Fibroblast of skin of right biceps (primary cell): ENCODE measurements at places on chromosomes 2 and 18.
A peak's percentile ranks its signal among the peaks of the same experiment; 100 is the strongest.

DNA sequence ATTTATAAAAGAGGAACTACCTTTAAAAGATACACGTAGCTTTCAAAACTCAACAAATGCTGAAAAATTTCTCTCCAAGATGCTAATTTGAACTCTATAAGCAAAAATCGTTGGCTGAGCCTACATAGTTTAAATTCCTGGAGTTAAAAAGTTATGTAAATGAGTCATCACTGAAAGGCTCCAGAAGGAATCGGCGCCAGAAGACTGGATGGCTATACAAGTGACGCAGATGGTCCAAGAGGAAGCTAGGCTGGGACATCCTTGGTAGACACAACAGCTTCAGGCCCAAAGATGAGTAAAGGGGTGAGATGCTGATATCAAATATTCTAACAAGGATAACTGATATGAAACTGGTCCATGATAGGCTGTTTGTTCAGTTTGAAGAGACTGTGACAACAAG is 22.8 kb upstream of the DNAH6 start:
- DNase-seq: peak; percentile 97

- DNase-seq: no peak
These were observed 274.0 kb downstream of the TFCP2L1 start for GRCh38 chr2:121010998-121011397.

DNA sequence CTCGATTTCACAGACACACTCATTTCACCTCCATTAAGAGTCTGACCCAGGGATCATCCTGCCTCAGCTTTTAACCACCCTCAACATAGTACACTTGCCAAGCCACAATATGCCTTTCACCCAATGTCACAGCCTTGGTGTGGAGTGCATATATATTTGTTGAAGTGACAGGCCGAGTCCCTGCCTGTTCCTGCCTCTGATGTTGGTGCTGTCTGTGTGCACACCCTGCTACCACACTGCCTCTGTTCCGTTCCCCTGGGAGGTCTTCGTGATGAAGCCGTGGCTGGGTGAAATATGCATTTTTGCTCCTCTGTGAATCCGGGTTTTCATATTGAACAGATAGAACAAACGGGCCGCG is 90.3 kb downstream of the RNF144A start:
- no peak for DNase-seq

DNA sequence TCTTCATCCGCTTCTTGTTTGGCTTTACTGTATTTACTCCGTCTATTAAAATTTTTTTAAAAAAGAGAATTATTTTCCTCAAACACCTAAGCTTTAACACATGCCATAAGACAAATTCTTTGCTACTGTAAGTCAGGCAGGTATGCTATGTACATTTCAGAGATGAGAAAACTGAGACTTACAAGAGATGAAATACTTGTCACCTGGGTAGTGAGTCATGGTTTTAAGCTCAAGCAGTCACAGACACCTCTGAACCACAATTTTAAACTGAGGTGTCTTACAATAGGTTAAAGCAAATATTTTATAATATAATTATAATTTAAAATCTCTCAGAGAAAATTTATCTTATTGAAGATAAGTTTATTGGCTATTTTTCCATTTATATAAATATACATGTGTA is 126.0 kb downstream of the EPHA4 start:
- DNase-seq: no peak

- DNase-seq: no peak
These were observed 195.7 kb upstream of the TWIST2 start for GRCh38 chr2:238652053-238652770.

GRCh38 chr18:36811430-36811829 is 17.4 kb downstream of the TPGS2 start:
- peak; percentile 69 for DNase-seq

DNA sequence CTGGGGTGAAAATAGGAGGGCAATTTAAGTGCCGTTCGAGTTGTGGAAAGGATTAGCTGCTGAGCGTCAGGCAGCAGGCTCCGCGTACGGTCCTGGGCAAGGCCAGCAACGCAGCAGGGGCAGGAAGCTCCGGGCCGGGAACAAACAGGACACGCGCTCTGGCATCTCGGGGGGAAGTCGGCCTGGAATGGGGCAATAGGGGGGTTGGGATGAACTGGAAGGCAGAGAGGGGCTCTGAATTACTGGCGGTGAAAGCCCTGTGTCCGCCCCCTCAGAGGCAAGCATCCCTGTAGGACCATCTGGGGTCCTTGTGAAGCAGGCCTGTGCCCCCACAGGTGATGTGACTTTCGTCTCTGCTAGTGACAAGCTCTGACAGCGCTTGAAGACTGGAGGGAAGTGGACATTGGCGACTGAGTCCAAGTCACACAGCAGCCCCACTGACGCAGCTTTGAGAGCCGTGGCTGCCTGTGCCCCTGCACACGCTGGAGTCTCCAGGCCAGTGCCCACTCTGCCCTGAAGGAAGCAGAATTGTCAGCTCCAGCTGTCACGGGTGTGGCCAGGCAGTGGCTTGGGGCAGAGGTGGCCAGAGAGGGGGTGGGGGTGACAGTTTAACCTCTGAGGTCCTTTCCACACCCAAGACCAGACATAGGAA is 22.3 kb downstream of the GPR35 start:
- no peak for DNase-seq

DNA sequence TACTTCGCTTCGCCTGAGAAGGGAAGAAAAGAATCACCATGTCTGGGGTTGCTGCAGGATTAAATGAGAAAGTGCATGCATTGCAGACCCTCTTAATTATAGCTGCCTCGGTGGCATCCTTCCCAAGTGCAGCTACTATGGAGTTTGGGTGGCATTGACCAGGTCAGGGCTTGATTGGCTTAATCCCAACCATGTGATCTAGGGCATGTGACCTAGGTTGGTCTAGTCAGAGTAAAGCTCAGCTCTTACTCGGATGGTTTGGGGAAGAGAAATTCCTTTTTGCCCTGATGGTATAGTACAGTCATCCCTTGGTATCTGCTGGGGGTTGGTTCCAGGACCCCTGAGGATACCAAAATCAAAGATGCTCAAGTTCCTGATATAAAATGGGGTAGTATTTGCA is 178.2 kb upstream of the RAB12 start:
- no peak for DNase-seq

DNA sequence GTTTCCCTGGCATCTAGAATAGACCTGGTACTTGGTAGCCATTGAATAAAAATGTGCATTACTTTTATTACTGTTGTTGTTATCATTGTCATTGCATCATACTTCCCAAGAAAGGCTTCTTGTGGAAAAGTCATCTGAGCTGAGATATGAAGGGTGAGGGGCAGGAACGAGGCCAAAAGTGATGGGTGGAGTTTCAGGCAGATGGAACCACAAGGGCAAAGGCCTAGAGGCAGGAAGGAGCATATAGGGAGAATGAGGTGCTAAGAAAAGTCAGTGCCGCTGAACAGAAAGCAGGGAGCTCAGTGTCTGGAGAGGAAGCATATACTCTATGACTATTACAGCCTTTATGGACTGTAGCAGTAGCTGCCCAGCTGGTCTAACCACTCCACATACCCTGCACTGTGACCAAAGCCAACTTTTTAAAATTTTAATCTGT is 219.3 kb downstream of the SPP2 start:
- DNase-seq: peak; percentile 70

- DNase-seq: no peak
These were observed 2.8 kb upstream of the LCLAT1 start for GRCh38 chr2:30444273-30444672.

GRCh38 chr2:232835687-232836208 is 34.3 kb upstream of the SNORC start:
- DNase-seq: no peak

DNA sequence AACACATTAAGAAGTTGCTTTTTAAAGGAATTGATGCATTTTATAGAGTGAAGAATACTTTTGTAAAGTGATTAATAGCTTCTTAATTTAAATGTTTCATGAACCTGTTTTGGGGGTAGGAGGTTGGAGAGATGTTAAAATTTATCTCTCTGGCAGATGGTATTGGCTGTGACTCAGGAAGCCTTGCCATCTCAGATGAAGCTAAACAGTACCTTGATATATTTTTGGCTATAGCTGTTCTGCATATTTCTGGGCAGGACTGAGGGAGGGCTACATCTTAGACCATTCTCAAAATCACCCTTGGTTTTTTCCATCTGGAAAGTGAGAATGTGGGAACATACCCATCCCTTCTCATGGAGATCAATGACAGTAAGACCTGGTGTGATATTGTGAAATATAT is 13.4 kb downstream of the CAPN14 start:
- DNase-seq: no peak

DNA sequence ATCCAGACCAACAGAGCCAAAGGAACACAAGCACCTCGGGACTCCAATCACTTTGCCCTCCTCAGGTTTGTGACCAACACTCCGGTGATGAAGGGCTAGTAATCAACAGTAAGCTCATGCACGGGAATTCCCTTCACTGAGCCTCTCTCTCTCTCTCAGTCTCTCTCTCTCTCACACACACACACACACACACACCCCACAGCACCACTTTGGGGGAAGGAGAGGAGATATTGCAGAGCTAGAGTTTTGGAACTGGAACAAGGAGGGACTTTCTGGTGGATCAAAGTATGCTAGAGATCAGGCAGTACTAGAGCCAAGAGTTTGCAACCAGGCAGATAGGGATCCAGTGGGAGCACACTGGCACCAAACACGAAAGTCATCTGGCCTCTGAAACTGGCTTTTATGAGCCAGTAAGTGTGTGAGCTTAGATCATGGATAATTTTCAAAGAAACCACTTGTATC is 98.7 kb downstream of the ANKRD44 start:
- no peak for DNase-seq

DNA sequence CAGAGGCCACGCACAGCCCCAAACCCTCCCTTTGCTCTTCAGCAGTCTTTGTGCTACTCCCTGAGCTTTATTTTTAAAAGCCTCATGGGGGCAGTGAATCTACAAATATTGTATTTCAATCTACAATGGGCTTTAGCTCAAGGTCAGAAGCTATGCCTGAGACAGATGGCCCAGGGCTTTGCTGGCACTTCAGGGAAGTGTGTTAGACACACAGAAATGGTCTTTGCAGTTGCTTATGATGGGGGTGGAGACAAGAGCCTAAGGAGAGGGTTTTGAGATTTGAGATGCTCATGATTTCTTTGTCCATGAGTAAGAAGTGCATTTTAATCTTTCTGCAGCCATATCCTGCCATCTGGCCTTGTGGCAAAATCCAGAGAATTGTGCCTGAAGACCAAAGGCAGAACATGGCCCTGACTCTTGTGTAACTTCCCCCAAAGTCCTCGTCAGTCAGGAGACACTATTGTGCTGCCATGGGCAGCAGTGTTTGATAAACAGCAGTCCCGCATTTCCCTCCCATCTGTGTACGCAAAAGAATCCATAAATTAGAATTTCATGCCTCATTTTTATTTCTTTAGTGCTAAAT is 92.6 kb downstream of the VAPA start:
- DNase-seq: peak; percentile 54

DNA sequence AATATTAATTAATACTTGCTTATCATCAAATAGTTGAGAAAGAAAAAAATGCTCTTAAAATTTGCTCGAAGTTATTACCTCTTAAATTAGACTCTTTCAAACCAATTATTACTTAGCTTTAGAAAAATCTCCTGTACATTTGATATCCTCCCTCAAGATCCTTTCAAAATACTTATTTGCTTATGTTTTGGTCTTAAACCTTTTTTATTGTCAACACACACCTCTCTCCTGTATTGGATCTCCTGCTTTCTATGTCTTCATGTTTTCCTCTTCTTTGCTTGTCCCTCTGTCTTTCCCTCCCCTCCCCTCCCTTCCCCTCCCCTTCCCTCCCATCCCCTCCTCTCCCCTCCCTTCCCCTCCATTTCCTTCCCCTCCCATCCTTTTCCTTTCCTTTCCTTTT is 14.0 kb downstream of the OSBPL6 start:
- DNase-seq: no peak

DNA sequence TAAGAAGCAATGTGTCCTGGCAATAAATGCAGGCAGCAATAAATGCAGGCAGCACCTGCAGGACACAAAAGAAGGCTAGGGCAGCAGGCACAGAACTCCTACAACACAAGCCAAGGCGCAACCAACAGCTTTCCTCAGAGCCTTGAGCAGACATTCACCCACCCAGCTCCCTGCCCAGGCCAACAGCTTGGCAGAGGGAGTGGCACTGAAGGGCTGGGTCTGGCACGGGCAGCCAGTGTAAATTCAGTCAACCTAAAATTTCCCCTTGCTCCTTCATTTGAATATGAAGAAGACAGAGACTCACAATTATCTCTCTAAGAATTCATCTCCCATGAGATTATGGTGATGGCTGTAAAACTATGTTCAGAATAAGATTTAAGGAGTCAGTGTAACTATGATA is 35.4 kb downstream of the AAK1 start:
- no peak for DNase-seq
